ENCODE measurements at places on chromosomes 12 and 14.
A peak's percentile ranks its signal among the peaks of the same experiment; 100 is the strongest.

DNA sequence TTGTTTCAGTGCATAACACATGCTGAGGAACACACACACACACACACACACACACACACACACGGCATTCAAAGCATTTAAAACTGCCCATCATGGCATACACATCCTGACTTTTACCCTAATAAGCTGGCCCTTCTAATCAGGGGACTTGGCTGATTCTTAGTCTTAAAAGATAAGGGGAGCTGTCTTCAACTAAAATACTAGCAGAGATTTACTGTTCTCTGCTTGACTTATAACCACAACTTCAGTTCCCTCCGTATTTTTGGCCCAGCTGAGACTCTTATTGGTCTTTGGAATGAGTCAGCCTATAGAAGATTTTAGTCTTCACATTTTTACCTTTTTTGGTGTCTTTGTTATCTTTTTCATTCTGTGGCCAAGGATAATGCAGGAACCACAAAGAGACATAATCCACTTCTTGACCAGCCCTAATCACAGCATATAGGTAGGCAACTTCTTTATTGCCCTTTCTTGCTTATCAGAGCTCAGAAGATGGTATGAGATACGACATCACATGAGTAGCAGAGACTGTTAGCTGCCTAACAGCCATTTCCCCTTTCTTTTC is 25.1 kb upstream of the SLC8A3 start:
- no peak for DNase-seq

- DNase-seq = no peak
Observed at GRCh38 chr12:106774808-106775524, 484 bp downstream of the RIC8B start.

DNA sequence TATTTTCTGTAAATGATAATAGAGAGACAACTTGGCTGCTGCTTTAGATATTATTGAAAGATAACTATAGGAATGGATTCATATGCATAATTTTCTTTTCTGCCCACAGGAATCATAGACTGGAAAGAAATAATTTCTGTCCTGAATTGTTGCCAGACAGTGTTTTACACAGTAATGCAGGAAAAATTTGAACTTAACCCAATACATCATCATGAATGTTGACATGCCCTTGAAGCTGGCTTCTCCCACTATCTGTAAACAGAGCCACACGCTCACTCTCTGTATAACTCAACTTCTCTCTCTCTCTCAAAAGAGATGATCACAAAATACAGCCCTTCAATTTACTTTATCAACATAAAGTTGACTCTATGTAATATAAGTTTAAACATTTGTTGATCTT is 56.6 kb downstream of the PAX9 start:
- no peak for DNase-seq

DNA sequence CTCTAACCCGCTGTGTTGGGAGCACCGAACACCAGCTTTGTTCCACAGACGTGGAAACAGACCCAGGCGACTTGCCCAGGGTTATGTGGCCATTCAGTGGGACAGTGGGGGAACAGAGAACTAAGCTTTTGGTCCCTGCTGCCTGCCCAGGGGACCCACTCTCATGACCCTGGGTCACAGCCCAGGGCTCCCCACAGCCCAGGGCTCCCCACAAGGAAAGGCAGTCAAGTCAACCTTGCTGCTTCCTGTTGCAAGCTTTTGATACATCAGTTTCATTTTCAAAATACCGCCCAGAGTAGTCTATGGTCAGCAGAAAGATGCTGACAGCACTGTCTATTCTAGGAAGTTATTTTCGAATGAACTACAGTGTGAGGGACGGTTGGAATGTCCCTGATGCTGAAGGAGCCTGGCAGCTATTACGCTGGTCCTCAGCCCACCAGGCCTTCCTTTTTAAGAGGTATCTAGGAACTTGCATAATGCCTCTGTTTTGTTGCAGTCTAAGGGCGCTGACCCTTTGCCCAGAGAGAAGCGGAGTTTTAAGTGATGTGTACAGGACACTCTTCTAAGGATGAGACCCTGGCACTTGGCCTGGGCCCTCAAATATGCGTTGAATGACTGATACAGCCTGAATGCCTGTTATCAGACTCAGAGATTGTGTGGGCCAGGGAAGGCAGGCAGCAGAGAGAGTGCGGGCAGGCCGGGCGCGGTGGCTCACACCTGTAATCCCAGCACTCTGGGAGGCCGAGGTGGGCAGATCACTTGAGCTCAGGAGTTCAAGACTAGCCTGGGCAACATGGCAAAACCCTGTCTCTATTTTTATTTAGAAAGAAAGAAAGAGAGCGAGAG is 12.6 kb upstream of the TTC7B start:
- no peak for DNase-seq

DNA sequence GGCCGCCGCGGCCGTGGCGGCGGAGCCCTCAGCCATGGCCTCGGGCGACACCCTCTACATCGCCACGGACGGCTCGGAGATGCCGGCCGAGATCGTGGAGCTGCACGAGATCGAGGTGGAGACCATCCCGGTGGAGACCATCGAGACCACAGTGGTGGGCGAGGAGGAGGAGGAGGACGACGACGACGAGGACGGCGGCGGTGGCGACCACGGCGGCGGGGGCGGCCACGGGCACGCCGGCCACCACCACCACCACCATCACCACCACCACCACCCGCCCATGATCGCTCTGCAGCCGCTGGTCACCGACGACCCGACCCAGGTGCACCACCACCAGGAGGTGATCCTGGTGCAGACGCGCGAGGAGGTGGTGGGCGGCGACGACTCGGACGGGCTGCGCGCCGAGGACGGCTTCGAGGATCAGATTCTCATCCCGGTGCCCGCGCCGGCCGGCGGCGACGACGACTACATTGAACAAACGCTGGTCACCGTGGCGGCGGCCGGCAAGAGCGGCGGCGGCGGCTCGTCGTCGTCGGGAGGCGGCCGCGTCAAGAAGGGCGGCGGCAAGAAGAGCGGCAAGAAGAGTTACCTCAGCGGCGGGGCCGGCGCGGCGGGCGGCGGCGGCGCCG is 381 bp downstream of the YY1 start:
- peak; percentile 11 for DNase-seq

DNA sequence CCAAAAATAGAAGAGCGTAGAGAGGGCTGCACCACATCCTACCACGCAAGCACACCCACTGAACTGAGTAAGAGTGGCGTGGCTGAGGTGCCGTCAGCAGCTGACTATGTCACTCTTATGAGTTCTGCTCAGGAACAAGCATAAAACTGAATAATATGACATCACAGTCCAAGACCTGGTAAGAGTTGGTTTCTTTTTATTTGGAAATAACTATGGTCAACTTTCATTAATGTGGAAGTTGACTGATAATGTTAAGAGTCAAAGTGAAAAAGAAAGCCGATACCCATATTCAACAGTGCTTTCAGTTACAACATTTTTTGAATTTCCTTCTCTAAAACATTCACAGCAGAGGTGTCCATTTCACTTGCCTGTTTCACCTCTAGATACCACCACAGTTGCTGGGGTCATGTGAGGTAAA is 44.6 kb downstream of the GNS start:
- DNase-seq = peak; percentile 3

GRCh38 chr14:21071225-21072030 is 1.3 kb downstream of the ARHGEF40 start:
- DNase-seq = no peak

GRCh38 chr12:111066744-111067437 is 146.5 kb upstream of the MYL2 start:
- DNase-seq = no peak

GRCh38 chr12:38142974-38143373 is 173.6 kb upstream of the ALG10B start:
- no peak for DNase-seq

DNA sequence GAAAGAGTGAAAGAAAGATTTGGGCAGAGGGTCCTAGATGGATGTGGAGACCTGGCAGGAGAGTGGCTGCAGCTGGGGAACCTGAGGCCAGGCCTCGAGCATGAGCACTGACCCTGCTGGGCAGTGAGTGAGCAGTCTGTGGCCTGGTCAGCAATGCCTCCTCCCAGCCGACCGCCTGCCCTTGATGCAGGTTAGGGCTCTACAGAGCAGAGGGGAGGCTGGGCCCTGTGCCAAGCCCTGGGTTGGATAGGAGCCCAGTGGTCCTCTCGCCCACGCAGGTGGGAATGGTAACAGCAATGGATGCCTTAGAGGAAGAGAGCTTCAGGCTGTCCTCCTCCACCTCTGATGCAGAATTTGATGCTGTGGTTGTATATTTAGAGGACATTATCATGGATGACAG is 59.8 kb downstream of the RAB35 start:
- DNase-seq = no peak

DNA sequence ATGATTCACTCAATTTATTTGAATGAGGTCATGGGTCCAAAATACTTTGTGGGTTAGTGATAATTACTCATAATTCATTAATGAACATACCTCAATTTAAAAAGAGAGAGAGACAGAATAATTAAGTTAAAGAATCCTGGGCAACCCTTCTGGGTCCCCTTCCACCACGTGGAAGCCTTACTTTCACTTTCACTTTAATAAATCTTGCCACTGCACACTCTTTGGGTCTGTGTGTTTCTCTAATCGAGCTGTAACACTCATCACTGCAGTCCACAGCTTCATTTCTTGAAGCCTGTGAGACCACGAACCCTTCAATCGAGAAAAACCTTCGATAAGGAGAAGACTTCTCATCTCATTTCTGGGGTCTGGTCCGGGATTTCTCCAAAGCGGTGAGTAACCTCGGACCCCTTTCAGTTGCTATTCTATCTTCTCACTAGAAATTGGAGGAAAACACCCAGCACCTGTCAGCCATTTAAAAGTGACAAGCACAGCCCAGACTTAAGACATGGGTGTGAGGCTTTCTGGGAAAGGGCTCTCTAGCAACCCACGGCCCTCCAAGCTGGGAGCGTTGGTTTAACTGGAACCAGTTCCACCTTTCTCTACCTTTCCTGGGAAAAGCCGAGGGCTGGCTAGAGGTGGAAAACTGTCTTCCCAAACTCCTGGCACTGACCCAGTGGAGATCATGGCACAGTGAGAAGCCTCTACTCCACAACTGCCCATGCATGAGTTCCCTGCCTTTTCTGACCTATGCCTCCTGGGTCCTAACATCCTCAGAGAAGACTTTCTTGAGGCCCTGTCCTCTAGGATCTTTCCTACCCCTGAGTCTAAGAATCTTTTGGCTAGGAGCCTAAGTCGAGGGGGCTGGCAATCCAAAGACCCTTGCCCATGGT is 148.8 kb upstream of the ATF7IP start:
- DNase-seq = no peak

GRCh38 chr12:26037615-26038220 is 79.2 kb downstream of the RASSF8 start:
- no peak for DNase-seq

- no peak for DNase-seq
Observed at GRCh38 chr12:92257261-92257660, 111.6 kb upstream of the BTG1 start.

DNA sequence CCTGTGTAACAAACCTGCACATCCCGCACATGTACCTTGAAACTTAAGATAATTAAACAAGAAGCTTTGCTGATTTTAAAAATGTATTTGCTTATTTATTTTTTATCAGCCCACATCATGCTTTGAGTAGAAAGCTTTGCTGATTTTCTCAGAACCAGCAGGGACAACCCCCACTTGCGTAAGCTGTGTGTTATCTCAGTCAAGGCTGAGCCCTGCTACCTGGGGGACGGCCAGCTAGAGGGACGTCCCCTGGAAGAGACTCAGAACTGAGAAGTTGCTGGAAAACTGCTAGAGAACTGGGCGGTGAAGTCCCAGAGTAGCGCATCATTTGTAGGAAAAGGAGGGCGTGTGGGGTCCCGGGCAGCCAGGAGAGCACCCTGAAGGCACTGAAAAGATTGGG is 4.1 kb upstream of the PLEK2 start:
- DNase-seq = no peak

GRCh38 chr14:93959239-93960107 is 16.9 kb downstream of the ASB2 start:
- peak; percentile 89 for DNase-seq

GRCh38 chr12:53427905-53428594 is 4.4 kb downstream of the AMHR2 start:
- DNase-seq = no peak

GRCh38 chr14:105408592-105408991 is 10.3 kb downstream of the TEX22 start:
- no peak for DNase-seq

DNA sequence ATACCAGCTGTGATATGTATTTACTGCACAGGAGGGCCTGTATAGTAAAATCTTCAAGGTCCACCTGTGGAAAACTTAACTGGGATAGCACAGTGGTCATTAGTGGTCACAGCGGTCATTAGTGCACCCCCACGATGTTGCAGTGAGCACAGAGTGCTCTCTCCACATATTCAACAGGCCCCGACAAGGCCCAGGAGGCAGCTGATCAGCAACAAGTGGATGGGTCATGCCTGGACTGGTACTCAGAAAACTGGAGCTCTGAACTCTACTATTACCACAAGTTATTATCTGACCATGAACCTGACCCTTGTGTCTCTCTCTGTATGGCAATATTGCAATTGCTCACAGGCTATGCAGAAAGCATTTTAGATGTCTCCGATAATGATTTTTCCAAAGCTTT is 129.5 kb downstream of the SLC35F4 start:
- DNase-seq = no peak

GRCh38 chr12:10618338-10618987 is 5.1 kb upstream of the MAGOHB start:
- no peak for DNase-seq

DNA sequence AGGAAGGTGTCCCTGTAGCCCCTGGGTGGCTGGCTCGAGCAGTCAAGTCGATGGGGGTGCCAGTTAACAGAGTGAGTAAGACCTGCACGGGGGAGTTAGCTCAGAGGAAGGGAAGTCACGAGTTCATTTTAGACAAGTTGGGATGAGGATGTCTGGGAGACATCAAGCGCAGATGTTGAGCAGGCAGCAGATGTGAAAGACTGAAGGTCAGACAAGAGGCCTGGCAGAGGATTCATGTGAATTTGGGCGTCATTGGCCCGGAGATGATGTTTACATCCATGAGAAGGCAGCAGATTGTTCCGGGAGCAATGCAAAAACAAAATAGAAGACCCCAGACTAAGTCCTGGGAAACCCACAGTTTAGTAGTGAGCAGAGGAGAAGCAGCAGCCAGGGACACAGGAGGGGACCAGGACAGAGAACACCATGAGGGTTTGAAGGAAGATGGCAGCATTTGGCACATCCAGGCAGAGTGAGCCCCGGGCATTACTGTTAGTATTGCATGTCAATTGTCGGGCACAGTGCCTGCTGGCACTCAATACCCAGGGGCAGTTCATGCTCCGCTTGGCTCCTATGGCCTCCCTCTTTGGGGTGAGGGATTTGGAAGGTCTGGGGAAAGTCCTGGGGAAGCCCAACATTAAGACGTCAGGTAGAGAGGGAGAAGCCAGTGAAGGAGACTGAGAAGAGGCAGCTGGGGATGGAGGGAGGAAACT is 15.1 kb downstream of the LTBP2 start:
- DNase-seq = no peak

- peak; percentile 56 for DNase-seq
Observed at GRCh38 chr12:13179211-13180074, 17.1 kb upstream of the EMP1 start.

GRCh38 chr12:10101648-10102220 is 2.9 kb upstream of the CLEC1A start:
- no peak for DNase-seq

GRCh38 chr12:15883536-15883935 is 1.3 kb downstream of the STRAP start:
- DNase-seq = no peak

- no peak for DNase-seq
Observed at GRCh38 chr12:74339211-74339610, 198.4 kb upstream of the ATXN7L3B start.
